ENCODE measurements at places on chromosomes 7 and 10.
A peak's percentile ranks its signal among the peaks of the same experiment; 100 is the strongest.

- DNase-seq: peak; percentile 79
These were observed 6.9 kb downstream of the MMD2 start for GRCh38 chr7:4951903-4952636.

DNA sequence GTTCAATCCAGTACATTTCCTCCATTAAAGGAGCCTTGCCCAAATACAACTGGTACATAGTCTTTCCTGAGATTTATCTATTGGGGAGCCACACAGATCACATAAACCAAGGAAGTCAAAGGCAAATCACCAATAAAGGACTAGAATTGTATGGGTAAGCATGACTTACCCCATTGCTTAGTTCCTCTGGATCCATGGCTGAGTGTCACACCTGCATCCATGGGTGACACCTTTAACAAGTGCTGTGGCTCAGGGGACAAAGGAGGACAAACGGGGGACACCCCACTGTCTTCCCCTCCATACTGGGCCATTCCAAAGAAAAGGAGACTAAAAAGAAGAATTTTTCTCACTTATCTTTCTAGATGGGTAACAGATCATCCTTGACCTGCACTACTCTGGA, 30.4 kb downstream of the ZNF92 start:
- DNase-seq: no peak

GRCh38 chr7:106285855-106286492, 1.2 kb upstream of the NAMPT start:
- DNase-seq: no peak

DNA sequence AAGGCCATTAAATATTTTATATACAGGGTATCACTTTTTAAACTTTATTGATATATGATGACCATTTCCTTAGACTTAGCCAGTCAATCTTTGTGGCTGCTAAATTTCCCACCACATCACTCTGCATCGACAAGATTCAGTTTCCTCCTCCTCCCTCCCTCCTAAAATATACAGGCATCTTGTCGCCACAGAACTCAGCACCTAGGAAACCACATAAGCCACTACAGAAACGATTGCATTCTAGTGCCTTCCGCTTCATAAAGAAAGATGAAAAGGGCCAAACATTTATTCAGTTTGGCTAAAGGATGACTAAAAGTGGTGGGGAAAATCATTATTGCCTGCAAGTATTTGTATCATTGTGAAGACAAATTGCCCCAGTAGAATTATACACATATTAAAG, 30.7 kb downstream of the ERCC6 start:
- no peak for DNase-seq

DNA sequence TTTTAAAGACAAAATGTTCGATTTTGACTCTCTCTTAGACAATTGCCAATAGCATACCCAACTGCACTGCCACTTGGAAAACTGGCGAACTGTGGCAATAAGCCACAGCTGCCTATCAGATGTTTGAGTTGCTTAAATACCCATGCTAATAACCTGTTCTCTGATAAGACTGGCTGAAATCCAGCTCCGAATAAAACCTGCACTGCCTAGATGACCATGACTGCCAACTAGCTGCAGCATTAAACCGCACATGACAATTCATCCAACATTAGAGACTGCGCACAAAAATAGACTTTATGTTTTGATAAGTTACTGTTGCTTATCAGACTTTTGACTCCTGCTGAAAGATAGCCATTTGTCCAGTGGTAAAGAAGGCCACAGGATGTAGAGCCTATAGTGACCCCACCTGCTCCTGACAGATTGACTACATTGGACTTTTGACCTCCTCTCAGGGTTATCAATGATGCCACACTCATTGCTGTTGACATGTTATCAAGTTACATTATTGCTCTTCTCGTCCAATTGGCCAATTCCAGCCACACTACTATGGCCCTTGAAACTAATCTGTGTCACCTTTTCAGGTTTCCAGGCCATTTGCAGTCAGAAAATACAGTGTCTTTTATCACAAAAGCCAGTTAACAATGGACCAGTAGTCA, 299.0 kb downstream of the HGF start:
- DNase-seq: no peak

GRCh38 chr10:115985786-115986185, 287.2 kb downstream of the GFRA1 start:
- DNase-seq: no peak

DNA sequence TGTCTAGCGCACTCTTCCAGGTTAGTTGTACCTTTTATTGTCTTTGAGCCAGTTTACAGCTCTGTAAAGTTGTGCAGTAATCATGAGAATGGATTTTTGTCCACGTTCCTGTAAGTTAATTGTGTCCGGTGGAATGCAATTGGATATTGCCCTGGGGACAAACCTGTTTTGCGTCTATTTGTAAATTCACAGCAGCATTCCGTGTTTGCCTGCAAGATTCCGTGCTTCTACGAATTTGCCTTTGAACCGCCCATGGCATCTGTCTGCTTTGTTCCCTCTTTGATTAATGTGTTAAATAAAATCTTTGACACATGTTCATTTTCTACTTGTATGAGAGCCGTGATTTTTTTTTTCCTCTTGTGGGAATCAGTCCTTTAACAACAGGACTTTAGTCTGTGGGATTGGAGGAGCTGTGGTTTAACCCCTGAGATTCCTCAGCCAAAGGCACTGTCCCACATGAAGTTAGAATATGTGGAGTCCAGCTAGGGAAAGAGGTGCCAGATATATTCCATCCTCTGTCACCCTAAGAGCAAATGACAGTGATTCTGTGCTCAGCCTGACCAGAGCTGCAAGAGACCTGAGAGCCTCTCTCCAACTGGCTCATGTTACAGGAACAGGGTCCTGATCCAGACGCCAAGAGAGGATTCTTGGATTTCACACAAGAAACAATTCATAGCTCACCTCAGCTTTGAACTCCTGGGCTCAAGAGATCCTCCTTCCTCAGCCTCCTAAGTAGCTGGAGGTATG, 126.3 kb downstream of the COL26A1 start:
- no peak for DNase-seq

DNA sequence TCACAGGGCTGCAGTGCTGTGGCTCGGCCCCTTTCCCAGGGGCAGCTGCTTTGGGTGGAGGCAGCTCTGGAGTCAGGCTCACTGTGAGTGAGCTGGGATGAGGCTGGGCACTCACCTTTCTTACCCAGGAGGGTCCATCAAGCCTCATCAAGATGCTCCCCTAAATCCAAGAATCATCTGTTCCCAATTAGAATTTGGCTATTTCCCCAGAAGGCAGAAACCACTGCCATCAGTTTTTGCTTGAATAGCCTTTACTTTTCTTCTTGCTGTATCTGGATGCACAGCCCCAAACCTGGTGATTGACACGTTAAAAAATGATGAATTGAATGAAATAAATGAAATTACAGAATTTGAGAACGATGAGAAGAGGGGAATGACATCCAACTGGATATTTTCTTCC, 74.3 kb upstream of the LYZL1 start:
- no peak for DNase-seq

DNA sequence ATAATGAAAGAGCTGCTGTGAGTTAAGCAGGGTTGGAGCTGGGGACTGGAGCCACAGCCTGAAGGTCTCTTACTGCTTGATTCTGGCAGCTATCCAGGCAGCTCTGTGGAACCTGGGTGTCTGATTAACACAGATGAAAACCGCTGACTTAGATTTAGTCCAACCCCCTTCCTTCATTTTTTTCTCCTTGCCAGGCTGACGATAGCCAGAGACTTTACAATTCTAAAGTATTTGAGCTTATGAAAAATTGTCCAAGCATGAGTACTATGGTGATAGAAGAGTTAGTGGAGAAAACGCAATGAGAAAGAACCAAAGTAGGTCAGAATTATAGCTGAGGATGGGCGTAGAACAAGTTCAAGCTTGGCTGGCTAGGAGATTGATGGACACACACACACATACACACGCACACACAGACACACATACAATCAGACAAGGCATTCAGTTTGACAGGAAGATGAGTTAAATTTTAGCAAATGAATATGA, 13.5 kb upstream of the GPR85 start:
- peak; percentile 8 for DNase-seq

- no peak for DNase-seq
These were observed 12.0 kb downstream of the GET4 start for GRCh38 chr7:888081-889024.

DNA sequence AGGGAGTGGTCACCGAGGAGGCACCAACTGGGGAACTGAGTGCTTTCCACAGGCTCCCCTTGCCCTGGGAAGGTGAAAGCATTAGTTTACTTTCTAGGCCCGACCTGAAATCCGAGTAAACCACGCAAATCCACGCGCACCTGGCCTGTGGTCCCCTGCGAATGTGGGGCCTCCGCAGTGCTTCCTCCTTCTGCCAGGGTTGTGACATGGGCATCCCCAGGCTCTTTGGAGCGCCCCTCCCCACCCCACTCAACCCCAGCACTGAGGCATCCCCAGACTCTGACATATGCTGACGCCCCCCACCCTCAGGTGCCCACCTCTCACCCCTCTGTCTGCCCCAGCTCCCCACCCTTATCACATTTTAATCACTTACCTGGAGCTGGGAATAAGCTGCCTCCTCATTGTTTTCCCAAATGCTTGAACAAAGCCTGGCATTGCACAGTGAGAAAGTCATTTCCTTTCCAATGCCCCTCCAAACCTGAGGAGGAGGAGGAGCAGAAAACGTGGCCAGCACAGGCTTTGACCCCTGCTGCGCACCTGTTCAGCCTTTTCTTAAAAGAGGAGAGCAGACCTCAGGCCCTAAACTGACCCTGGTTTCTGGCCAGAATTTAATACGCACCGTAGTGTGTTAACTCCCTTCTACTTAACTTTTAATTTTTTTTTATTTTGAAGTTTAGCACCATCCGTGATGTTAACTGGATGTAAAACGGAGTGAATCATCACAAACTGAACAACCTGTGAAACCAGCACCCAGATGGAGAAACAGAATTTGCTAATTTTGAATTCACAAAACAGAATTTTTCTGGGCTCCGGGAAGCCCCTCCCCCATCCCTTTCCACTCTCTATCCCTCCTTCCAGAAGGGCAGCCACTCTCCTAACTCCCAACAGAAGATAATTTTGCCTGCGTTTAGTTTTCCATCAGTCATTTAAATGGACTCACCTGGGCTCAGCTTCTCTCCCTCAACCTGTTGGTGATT, 129.4 kb downstream of the WDR11 start:
- no peak for DNase-seq

DNA sequence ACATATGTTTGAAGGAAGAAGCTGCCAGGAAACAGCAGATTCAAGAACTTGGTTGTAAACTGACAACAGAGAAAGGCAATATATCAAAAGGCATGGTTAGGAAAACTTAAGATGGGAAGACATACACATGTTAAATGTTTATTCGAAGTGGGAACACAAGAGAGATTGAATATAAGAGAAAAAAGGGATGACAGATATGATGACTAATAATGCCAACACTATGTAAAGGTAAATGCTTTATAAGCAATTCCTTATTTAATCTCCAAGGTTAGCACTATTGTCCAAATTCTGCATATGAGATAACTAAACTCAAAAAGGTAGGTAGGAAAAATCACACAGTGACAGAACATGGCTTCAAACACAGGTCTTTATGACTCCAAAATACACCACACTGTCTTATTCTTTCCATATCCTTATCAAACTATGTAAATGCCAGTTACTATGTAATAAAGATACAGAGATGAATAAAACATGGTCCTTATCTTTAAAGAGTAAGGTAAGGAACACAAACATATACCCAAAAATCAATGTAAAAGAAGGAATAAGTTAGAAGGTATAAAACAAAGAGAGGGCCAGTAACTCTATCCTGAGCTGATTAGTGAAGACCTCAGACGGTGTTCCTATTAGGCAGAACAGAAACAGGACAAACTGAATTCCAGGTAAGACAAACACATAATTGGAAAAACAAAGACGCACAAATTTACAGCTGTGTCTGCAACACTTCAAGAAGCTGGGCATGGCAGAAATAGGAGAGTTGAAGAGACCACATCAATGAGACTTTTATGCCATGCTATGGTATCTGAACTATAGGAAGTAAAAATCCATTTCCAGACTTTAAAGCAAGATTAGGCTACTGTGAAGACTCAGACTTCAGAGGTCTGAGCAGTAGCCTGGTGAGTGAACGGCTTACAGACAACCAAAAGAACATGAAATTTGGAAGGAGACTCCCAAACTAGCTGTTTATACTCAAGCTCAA, 56.1 kb downstream of the ABI1 start:
- no peak for DNase-seq

DNA sequence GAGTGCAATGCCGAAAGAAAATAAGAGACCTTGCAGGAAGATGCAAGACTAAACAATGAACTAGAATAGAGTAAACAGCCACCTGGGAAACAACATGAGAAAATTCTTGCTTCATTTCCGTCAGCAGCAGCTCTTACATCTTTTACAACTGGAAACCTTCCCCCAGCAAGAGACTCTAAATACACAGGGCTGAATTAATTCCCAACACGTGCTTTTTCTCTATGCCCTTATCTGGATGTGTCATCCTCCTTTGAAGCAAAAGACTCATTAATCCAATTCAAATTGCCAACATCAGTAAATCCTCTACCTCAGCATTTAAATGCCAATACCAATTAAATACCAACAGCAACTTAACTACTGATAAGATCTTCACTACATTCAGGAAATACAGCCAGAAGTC, 99.0 kb upstream of the PDE1C start:
- no peak for DNase-seq

DNA sequence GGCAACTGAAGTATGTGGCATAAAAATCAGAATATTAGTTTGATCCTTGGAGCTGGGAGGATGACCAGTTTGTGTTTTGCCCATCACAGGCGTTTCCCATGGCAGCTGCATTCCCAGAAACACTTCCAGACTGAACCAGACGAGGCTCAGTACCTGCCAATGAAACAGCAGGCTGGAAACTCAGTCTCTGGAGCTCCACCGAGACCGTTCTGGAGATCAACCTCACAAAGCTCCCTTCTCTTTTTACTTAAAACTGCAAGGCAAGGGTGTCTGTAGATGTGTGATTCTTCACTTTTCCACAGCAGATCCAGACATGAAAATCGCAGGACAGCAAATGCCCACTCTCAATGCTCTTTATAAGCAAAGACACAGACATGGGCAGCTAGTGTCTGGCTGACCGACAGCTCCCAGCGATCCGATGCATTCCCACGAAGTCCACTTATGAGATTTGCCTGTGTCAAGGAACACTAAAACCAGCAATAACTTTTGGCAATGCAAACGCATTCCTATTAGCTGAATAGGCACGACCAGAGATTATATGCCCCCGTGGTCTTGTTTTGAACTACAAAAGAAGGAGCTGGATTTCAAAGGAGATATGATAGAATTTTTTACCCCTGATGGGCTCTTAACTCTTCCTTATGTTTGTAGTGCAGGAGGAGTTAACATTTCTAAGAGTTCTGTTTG, 72.6 kb downstream of the ADAM12 start:
- peak; percentile 13 for DNase-seq

DNA sequence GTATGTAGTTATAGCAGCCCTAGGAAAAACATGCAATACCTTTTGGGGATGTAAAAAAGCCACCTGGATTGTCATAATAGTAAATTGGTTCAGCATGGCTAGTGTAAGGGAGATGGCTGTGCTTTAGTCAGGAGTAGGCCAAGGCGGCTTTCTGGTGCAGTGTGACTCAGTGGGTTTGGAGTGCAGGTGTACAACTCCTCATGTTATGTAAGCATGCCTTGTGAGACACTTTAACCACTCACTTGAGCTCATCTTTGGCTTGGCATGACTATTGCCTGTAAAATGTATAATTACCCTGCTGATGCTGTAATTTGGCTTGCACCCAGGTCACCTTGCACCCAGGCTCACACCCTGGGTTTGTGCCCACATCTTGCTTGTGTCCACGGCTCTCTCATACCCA, 239.2 kb upstream of the GLI3 start:
- no peak for DNase-seq

Measured in urothelium cell line (cell line).